Daoy (cell line): ENCODE measurements at places on chromosomes 16 and 17.

DNA sequence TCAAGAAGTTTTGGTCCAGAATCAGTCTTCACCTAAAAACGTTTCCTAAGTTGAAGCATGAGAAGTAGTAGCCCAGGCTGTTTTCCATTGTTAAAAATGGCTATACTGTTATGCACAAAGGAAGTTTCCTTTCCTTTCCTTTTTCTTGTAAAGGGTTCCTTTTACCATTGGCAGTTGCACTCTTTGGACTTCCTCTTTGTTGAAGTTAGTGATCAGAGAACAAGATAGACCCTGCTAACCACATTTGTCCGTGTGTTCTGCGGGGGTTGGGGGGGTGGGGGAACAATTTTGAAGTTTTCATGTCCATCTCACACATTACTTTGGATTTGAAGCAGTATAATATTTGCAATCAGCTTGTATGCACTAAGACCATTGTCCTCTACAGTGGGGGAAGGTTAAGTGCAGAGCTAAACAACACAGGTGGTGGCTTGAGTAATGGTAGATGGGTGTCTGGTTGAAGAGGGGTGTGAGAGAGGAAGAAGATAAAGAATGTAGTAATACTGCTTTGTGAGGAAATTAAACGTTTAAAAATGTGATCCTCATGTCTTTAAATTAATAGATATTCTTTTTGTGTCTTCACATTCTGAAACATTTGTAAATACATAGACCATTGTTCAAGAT lies 1.4 kb downstream of the LPCAT2 start:
- DNase-seq = no peak

GRCh38 chr16:73145166-73145880 lies 97.4 kb upstream of the ZFHX3 start:
- no peak for DNase-seq

DNA sequence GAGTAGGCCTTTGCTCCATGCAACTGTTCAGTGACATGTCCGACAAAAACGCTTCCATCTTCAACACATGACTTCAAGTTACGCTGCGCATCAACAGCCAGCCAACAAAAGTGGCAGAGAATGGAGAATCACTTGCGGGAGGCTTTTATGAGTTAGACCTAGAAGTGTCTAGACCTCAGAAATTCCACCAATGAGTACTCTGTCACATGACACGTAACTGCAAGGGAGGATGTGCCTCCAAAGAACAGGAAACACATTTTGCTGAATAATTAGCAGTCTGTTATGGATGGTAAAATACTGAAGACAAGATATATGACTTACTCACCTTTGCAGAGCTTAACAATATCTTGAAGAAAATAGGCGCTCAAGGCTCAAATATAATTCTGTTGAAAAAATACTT lies 62.1 kb downstream of the MYO1D start:
- no peak for DNase-seq

- peak; percentile 93 for DNase-seq
These were observed 53.6 kb downstream of the WNT3 start for GRCh38 chr17:46764709-46765401.

DNA sequence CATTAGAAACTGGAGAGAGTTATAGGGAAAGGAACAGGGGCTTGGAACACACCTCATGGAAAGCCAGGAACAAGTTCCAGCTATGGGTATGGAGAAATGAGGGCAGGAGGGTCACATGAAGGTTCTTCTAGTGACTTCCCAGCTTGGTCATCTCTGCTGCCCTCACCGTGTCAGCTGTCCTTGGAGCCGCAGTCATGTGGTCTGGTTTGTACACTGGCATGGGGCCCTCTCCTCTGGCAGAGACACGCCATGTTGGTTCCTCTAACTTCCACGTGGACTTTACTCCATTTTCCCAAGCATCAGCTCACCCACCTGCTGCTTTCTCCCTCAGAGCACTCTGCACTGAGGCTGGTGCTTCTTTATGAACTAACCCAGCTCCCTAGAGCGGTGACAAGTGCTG lies 26.3 kb downstream of the MPG start:
- DNase-seq = no peak
